ENCODE measurements at places on chromosomes 5 and 9.

- DNase-seq, result peak; percentile 98
Observed at GRCh38 chr9:77707383-77708063, 59.4 kb upstream of the GNA14 start.

- no peak for DNase-seq
Observed at GRCh38 chr5:1129711-1130055, 17.8 kb upstream of the SLC12A7 start.

DNA sequence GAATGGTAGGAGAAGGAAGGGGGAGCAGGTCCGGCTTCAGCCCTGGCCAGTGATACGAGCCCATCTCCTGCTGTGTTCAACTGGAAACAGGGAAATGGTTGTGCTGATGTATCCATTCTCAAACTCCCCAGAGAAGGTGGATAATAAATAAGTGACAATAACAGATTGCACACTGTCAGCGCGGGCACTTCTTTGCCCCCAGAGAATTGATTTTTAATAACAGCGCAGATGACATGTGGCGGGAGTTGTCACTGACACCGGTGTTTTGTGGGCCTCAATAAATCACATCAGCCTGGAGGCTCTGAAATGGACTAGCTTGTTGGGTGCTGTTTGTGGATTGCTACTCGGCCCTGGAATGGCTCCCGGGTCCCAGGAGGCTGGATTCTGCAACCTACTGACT, 141.4 kb upstream of the PANK3 start:
- no peak for DNase-seq

DNA sequence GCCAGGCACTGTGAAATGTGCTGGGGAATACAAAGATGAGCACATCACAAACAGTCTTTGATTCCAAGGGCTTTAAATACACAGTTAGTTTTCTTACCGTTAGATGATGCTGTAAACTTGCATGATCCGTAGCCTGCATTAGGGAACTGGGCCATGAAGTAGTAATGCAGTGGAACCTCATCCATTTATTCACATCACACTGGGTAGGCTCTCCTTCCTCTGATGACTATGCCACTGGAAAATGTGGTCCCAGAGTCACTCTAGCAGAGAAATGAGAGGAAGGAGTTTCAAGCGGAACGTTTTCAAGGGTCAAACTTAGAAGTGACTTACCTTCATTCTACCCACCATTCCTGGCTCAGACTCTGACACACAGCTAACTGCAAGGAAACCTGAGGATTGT, 26.4 kb downstream of the ZFAND5 start:
- no peak for DNase-seq

DNA sequence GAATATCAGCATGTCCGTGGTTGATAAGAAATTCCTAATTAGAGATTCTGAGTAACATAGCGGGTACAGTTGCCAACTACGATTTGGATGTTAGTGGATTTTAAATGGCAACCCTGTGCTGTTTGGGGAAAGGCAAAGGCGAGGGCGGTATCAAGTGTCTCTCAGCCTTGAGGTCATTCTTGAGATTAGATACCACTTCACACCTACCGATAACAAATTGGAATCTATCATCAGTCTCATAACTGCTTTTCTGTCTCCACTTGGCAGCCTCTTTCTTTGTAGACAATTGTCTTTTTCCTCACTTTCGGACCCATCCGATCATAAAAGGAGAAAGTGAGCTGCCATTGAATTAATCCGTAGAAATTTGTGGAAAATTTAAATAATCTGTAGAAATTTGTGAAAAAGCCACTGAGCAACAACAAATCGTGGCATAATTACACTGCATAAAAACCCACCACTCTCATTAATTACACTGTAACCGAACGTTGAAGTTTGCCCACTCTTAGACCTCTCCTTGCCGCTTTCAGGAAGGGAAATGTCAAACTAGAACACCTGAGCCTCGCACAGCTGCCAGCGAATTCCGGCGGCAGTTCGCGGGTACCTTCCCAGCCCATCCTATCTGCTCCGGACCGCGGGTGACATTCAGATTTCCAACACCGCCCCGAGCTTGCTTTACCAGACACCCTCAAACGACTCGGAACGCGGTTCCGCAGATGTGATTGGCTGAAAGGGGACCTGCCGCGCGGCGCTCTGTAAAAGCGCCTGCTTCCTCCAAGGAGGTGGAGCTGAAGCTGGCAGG, 849 bp upstream of the RGMB start:
- DNase-seq, result no peak

- DNase-seq, result no peak
Observed at GRCh38 chr9:83656952-83657351, 34.0 kb downstream of the IDNK start.

GRCh38 chr5:135723491-135723890, 111.0 kb upstream of the SLC25A48 start:
- no peak for DNase-seq

GRCh38 chr9:129109537-129109903, 1.1 kb downstream of the CRAT start:
- no peak for DNase-seq

DNA sequence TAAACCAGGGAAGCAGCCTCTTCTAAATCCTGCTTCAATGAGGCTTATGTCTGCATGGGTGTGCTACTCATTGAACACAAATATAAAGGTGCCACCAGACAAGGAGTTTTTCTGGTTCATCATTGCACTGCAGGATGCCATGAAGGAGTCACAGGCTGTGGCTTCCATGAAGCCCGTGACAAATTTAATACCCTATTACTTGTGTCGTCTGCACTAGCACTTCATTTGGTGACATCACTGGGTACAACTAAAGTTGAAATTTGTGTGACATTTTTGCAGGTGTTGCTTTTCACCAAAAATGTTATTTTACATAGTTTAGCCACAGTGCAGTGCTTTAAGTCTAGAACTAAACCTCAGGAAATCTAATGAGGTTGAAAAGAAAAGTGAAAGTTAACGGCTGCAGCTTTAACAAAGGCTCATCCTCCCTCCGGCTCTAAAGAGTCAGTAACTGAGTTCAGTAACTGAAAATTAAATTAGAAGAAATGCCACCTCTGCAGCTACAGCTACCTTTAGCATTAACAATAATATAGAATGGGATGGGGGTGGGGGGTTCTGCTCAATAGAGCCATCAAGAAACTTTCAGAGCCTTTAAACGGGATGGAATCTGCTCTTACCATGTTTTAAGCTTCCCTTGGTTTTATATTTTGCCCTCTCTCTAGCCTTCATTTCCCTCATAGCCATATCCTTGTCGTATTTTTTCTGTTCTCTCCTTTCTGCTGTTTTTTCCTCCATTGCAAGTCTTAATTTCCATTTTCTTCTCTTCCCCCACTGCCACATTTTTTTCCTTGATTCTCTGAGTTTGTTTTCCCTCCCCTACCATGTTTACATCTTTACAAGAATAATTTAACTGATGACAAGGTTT, 233.8 kb upstream of the TMEM161B start:
- DNase-seq, result no peak

DNA sequence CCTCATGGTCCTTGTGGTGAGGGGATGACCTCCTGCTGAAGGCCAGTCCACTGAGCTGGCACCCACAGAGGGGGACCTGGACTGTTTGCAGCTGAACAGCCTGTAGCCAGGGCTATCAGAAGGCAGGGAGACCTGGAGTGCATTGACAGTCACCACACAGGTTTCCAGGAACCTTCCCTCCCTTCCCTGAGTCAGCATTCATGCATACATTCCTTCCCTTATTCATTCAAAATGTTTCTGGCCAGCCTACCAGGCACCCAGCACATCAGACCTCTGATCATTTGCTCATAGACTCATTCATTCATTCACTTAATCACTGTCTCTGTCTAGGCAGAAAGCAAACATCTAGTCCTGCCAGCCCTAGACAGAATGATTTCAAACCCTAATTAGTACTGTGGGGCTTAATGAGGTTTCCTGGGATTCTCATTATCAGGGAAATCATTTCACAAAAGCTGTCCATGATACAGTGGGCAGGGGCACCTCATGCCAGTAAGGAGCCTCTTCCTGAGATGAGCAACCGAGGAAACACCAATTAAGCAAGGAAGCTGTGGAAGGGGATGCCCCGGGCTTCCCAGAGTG, 110.1 kb upstream of the PPP1R26 start:
- DNase-seq, result no peak

DNA sequence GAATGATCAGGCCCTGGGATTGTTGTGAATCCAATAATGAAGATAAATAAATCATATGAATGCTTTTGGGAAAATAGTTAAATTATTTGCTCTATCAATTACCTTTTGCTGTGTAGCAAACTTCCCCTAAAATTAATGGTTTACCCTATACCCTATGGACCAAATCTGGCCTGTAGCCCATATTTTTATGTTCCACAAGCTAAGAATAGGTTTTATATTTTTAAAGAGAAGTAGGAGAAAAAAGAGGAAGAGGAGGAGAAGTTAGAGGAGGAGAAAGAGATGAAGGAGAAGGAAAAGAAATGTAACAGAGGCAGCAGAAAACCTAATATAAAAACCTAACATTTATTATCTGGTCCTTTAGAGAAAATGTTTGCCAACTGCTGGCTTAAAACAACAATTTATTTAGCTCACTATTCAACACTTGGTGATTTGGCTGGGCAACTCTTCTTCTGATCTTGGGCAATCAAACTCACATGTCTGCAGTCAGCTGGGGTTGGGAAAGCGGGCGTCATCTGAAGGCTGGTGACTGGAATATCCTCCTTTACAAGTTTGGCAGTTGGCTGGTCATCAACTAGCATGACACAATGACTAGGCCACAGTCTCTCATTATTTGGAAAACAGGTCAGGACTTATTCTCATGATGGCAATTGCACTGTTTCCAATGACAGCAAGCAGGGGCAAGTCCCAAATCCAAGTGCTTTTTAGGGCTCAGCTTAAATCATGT, 522.9 kb downstream of the RASEF start:
- DNase-seq, result no peak

- no peak for DNase-seq
Observed at GRCh38 chr5:1511651-1512540, 11.9 kb downstream of the LPCAT1 start.

DNA sequence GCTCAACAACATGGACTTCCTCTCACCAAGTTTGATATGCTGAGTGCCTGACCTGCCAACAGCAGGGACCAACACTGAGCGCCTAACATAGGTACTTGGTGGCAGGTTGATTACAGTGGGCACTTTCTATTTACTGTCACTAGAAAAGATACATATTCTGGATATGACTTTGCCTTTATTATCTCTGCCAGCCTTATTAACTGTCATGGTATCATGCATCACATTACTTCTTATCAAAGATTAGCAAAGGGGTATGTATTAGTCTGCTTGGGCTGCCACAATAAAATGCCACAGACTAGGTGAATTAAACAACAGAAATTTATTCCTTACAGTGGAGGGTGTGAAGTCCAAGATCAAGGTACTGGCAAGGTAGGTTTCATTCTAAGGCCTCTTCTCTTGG, 14.3 kb upstream of the C1QTNF2 start:
- no peak for DNase-seq

- DNase-seq, result peak; percentile 78
Observed at GRCh38 chr5:33611877-33612276, 171.1 kb downstream of the TARS1 start.
